ENCODE measurements at places on chromosomes 3 and 15.

DNA sequence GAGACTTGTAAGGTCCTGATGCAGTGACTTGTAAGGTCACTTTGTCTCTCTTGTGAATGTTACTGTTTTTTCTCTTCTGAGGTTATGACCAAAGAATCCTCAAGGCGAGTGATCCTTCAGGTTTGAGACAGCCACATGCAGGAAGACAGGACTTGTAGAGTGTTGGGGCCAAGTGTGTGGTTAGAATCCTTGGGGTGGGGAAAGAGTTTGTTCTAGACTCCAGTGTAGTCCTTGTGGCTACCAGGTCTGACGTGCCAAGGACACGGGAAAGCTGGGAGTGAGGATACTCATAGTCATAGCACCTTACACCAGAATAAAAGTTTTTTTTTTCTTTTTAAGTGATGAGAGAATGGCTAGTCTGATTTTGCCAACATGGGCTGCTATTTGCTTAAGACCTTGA lies 7.3 kb upstream of the SACM1L start:
- DNase-seq, result no peak

- DNase-seq, result no peak
Observed at GRCh38 chr15:28005004-28005527, 94.0 kb downstream of the OCA2 start.

DNA sequence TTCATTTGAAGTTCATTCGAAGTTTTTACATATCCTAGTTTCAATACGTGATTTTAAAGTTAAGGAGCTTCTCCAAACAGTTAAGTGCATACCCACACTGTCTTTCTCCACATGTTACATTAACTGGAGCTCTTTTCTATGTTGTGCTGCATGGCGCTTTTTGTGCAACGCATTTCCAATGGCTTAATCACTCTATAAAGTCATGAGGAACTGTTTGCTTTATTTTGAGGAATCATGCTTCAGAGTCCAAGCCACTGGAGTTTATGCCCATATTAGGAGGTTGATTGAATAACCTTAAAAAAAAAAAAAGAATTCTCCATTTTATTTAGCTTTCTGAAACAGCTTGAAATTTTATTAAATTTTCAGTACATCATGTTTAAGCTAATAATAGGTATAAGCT lies 109.4 kb upstream of the MBNL1 start:
- DNase-seq, result no peak

- DNase-seq, result no peak
Observed at GRCh38 chr3:128727485-128727884, 1.5 kb downstream of the RAB7A start.

- DNase-seq, result peak; percentile 4
Observed at GRCh38 chr3:31724651-31725050, 191.9 kb downstream of the STT3B start.

DNA sequence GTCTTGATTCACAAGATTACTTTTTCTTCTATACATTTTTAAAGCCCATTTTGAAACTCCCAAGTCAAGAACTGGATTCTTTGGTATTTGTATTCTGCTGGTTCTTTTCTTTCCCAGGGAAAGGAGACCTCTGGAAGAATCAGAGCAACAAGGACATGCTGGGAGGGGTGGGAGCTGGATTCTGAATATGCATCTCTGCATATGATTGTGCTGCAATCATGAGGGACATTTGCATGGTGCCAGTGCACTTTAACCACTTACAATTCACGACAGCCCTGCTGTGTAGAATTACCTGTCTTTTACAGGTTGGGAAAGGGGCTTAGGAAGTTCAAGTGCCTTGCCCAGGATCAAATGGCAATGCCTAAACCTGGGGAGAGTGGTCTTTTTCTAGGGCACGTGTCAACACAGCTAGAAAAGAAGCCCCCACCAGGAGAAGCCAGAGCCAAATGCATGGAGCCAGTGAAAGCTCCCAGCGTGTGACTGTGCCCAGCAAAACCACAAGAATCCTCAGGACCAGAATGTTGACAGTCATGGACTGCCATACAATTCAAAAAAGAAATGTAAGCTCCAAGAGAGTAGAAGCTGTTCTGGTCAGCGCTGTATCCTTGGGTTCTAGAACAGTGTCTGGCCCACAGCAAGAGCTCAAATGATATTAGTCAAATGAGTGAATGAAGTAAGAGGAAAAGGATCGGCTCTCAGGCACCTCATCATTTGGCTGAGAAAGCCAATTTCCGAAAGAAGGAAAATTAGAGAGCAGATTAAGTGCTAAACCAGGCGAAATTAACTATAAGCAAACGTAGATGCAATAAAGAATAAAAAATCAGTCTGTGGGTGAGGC lies 84.5 kb upstream of the MEF2A start:
- no peak for DNase-seq

DNA sequence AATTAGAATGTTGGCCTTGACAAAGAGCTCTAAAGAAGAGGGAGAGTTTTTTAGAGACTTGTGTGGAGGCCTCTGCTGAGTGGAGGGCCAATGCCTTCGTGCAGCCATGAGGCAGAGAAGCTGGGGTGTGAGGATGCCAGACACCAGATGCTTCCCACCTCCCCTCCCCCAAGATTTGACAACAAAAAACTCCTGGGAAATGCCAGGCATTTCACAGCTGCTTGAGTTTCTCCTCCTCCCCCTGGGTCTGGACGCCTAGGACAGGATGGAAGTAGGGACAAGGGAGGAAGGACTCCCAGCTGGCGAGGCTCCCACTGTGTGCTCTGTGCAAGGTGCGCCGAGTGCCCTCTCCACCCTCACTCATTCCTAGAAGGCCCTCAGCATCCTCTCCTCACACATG lies 20.1 kb downstream of the TGM4 start:
- no peak for DNase-seq

DNA sequence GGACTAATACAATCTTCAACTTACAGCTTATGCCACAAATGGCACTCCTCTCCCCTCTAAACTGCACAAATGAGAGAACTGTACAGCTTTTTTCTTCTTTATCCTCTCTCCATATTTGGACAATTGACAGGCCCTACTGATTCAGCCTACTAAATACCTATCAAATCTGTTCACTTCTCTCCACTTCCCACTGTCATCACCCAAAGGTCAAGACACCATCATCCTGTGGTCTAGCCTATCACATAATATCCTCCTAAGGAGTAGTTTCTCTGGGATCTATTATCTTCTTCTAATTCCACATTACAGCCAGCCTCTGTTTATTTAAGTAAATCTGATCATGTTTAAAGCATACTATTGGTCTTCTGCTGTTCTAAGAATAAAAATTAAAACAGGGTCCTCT lies 33.0 kb upstream of the SLC12A8 start:
- no peak for DNase-seq

DNA sequence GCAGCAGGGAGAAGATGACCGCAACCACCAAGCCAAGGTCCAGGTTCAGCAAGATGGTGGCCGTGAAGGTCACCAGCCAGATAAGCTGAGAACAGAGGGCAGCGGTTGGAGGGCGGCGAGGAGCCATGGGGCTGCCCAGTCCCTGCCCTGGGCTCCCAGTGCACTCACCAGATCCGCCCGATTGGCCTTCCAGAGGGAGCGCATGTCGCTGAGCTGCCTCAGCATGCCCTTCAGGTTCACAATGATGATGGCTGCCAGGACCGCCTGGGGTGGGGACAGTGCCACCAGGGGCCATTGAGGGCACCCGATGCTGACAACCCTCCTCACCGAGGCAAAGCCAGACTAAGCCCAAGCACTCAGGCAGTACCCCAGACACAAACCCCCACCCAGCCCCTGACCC lies 5.4 kb downstream of the SLC26A6 start:
- no peak for DNase-seq

- DNase-seq, result no peak
Observed at GRCh38 chr3:138473391-138473790, 39.0 kb downstream of the ESYT3 start.

DNA sequence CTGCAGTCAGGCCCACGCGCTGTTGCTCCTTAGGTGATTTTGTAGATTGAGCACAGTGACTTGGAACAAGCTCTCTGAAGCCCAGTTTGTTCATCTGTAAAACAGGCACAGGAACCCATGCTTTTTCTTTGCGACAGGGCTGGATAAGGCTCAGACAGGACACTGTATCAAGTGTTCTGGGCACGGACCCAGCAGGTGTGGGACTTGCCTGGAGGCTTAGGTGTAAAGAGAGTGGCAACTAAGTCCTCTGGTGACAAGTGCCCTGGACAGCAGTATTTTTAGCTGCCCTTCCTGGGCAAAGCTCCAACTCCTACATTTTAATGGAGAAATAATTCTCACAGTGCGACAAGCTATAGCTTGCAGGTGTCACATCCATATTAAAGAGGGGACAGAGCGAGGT lies 32.2 kb downstream of the CD276 start:
- no peak for DNase-seq

DNA sequence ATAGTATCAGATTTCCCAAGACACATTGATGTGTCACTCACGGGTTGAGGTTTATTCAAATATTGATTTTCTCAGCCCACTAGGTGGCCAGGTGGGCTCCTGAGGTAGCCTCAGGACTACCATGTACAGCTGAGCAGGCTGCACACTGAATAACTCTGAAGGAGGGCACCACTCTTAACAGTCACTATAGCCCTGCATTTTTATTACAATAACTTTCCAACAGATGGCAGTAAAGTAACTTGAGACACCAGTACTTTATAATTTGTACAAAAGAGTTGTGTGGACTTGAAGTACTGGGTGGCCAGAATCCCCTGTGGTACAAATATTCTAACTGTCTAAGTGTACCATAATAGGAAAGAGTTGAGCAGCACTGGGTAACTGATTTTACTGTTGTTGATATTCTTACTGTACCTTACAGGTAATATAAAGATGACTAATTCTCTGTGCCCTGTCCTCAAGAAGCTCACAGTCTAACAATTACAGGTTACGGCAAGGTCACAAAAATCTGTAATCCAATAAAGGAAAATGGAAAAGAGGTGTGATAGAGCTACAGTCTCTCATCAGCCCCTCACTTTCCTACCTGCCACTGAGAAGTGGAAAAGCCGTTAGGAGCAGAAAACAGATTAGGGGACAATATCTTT lies 76.0 kb downstream of the ETFA start:
- DNase-seq, result peak; percentile 79

DNA sequence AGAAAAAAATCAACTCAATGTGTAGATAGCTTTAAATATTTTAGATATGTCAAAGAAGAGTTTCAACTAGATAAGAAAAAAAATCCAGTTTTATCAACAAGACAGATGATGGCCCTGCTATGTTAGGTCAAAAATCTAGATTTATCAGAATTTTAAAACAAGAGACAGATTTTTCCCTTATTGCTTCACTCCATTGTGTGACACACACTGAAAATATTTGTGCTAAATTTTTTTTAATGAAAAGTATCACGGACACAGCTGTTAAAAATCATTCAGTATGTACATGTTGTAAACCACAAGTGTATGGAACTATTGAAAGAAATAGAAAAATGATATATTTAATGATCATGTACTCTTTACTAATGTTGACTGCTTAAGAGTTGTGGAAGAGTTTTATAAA lies 43.6 kb downstream of the FOXB1 start:
- no peak for DNase-seq

Measured in NCI-H524 treated with DMSO at 0.1 percent for 48 hours (cell line).